Bladder microvascular endothelial cell (primary cell): ENCODE measurements at places on chromosomes 12 and 14. TPM values are rescaled to one million over a fixed set of nuclear protein-coding genes. Genes with fewer than 3 reads are reported as not detected.

TC2N gene
- 0.16 and 3.3 TPM in 2 replicates for total RNA-seq

PPM1H gene
- 1.9 and 3.1 TPM in 2 replicates for total RNA-seq

STAB2 gene
- total RNA-seq = 0.44 TPM in 1 of 2 replicates, not detected in the other

SLCO1A2 gene
- 0.19 TPM in 1 of 2 replicates, not detected in the other for total RNA-seq
